Stimulated activated CD8-positive, alpha-beta memory T cell treated with anti-CD3 and anti-CD28 coated beads, Interleukin-7, amount 100 ng/mL, for 4 hours (primary cell): ENCODE measurements at places on chromosomes 16 and 17.

DNA sequence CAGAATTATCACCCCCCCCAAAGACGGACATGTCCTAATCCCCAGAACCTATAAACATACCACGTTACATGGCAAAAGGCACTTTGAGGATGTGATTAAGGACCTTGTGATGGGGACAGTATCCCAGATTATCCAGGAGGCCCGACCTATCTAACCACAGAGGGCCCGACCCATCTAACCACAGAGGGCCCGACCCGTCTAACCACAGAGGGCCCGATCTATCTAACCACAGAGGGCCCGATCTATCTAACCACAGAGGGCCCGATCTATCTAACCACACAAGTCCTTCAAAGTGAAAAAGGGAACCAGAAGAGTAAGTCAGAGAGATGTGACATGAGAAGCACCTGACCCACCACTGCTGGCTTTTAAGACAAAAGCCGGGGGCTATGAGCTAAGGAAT lies 56.8 kb downstream of the ANKFY1 start:
- no peak for DNase-seq

GRCh38 chr17:74801896-74802295 lies 25.8 kb upstream of the NAT9 start:
- DNase-seq = no peak

GRCh38 chr16:84995663-84996062 lies 15.7 kb downstream of the ZDHHC7 start:
- DNase-seq = no peak

- no peak for DNase-seq
Observed at GRCh38 chr17:50096092-50096491, 941 bp downstream of the PDK2 start.

- DNase-seq = no peak
Observed at GRCh38 chr17:10744501-10745000, 14.7 kb upstream of the TMEM220 start.

DNA sequence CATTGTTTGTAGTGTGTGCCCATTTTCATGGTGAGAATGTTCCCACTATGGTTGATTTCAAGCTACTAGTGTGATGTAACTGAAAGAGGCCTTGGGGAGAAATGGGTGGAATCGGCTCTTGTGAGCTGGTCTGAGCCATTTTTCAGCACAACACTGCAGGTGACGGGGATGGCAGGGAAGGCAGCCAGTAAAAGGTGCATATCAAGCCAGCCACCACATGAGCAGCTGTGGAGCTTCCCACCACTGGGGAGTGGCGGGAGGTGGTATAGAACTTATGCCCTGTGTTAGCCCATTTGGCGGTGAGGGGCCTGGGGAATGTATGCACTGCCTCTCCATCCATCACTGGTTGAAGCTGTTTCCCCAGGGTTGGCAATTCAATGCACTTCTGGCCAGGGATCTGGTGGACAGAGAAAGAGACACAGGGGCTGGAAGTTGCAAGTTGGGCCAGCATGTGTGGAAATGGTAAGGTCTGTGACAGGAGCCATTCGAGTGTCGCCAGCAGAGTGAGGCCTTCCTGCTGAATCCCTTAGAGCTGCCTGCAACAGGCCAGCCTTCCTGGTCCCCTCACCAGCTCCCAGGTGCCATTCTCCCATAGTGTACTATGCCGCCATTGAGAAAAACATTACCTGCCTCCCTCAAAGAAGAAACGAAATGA lies 31.7 kb upstream of the BRD7 start:
- DNase-seq = no peak

DNA sequence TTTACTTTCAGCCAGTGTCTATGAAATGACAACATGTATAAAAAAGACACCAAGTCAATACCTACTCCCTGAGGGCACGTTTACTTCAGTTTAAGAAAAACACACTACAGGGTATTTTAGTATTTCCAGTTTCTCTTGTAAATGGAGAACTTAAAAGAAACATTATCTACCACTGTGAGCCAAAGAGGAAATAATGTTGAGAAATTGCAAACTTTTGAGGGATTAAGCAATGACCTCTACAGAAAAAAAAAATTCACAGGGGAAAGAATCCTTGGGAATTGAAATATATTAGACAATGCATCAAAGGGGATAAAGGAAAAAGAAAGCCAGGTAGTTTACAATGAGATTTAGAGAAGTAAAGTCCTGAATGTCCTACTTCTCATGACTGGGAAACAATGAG lies 126.0 kb downstream of the KCNJ2 start:
- no peak for DNase-seq

DNA sequence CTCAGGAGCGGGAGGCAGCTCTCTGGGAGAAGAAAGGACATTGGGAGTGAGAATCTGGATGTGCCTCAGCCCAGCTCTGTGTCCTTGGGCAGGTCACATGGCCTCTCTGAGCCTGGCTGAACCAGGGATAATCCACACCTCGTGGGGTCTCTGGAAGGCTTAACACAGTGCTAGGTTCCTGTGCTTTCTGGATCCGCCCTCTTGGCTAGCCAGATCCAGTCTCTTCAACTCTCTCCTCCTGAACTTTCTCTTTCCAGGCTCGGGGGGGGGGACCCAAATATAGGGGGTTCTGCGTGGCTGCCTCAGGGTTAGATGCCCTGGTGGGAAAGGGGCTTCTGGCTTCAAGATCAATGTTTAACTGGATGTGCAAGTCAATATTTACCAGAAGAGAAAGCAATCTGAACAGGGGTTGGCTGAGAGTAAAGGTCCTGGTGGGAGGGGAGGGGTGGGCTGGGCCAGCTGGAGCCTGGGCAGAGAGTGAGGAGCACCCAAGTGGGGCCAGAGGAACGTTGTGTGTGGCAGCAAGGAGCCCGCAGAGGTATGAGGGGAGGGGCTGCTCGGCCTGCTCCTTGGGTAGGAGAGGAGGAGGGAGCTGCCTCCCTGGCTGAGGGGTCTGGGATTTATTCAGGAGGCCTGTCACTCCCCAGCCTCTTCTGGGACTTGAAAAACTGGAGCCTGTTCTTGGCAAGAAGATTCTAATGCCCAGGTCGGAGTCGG lies at the start of gene SERPINF2:
TSS of gene SERPINF2 (plus strand) at position 501 of the 717 bp plus-strand sequence. CDS start 2,125 bp downstream, outside the sequence.
- no peak for DNase-seq

DNA sequence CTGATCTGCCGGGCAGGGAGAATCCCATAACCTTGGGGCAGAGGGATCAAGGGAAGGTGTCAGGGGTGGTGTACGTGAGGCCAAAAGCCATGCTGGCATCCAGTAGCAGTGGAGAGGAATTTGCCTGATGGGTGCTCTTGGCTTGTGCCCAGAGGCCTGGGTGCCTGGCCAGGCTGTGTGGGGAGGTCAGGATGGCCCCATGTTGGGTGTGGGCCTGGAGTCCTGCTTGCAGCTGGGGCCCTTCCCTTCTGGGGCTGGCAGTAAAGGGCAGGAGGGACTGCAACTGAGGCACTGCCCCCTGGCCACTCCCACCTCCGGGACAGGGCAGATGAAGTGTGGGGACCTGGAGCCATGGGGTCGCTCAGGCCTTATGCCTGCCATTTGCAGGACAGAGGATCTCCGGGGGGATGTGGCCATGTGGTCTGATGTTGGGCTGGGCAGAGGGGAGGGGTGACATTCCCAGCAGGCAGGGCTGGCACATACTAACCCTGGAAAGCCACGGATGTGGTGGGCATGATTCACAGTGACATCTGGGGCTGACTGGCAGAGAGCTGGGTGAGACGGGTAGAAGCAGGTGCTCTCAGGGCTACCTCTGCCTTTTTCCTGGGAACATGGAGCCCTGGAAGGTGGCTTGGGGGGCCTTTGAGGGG lies 3.5 kb downstream of the FMNL1 start:
- no peak for DNase-seq

DNA sequence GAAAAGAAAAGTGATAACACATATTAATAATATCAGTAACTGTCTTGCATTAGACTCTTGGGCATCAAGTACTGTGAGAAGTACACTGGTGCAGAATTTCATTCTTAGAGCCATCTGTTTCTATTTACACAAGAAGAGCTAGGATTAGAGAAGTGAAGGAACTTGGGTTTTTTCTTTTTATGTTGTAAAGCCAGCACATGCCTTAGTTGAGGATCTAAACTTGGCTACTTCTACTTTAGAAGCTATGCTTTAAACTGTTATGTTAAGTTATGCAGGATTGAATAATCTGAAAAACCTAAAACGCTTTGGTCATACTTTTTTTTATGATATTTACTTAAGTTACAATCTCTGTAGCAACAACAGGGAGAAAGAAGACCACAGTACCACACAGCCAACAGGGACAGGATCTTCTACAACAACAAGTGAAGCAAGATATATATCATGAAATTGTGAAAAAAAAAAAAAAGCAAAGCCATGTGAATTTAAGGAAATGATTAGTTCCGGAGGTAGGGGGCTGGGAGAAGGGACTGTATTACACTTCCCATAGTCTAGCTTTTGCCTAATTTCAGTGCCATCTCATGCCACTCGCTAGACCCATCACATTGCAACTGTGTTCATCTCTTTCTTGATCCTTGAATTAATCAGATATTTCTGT lies 305.1 kb upstream of the GOT2 start:
- no peak for DNase-seq

- DNase-seq = no peak
Observed at GRCh38 chr16:2584729-2585650, 47.2 kb downstream of the PDPK1 start.

- no peak for DNase-seq
Observed at GRCh38 chr16:23232806-23233205, 50.3 kb downstream of the SCNN1G start.

DNA sequence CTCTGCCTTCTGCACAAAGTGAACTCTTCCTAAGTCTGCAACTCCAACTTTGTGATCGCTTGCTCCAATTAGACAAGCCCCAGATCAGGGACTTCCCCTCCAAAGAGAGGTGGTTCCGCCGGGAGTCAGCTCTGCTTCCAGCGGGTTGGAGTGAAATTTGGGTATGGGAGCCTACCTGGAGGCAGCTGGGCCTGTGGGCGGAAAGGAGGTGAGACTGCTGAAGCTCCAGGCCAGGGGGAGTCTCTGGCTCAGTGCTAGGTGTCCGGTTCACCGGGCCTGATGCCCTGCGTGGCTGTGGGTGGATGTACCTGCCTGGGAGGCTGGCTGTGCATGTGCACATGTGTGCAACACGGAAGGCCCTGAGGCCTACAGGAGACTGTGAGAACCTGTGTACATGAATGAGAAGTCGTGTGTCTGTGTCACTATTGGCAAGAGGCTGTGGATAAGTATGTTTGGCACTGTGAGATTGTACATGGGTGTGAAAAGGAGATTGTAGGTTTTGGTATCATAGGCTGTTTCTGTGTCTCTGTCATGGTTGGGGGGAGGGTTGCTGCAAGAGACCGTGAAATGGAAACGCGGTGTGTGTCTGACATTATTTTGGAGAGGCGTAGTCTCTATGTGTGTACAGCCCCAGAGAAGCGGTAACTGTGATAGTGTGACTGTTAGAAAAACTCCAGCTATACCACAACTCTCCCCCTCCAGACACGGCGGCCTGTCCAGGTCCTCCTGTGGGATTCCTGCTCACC lies 4.2 kb downstream of the LHX1 start:
- no peak for DNase-seq

GRCh38 chr17:70539132-70539924 lies 370.0 kb downstream of the KCNJ2 start:
- DNase-seq = no peak
